ENCODE measurements at places on chromosomes 4 and X.
A peak's percentile ranks its signal among the peaks of the same experiment; 100 is the strongest.

- no peak for DNase-seq
Observed at GRCh38 chr4:63049726-63050125, 1359.5 kb downstream of the TECRL start.

GRCh38 chr4:79163981-79164490, 161.8 kb downstream of the NAA11 start:
- peak; percentile 25 for DNase-seq

DNA sequence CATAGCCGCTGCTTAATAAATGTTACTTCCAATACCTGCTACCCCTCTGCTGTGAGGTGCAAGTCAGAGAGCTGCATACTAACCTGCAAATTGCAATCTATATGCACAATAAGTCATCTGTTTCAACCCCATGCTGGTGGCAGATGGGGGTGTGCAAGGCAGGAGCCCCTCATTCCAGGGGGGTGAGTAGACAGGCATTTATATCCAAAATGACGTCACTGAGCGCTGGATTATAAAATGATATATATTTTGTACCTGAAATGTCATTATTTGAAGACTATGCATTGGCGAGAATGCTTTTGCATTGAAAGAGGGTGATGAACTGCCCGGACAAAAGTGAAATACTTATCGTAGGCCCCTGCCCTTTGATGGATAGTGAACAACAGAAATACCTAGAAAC, 24.7 kb downstream of the RBMX2 start:
- DNase-seq: no peak

DNA sequence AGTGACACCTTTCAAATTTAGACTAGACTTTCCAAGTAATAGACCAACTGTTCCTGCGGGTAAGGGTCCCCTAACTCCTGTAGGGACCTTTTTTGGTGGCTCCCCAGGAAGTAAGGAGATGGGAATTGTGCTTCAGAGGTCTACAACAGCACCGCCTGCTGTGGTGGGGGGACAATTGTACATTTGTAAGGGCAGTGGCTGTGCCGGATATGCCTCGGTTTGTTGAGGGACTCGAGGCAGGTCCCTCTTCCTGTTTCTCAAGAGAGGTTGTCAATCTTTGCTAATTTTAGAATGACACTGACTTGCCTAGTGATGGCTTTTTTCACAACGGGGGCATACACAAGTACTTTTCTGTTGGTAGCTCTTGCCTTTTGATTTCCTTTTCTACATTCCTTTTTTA, 15.5 kb upstream of the HSD17B11 start:
- DNase-seq: no peak

DNA sequence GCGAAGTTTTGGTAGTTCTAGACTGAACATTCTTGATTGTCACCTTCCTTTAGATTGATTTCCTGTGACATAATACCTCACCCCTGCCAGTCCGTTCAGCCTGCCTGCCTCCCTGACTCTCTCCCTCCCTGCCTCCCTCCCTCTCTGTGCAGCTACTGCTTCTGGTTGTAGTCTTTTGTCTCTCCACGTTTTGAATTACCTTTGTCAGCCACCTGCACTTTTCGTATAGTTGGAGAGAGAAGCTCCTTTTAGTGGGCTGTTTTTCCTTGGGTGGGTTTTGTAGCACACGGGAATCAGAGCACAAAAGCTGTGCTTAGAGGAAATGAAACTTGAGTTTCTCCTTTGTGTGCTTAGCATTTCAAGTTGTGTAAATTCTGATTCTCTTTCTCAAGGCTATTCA, 32.6 kb upstream of the MSMO1 start:
- DNase-seq: no peak

Data from cerebellar nuclear complex (tissue), 1 donor.